ENCODE measurements at places on chromosomes 16 and 17.
A peak's percentile ranks its signal among the peaks of the same experiment; 100 is the strongest.

GRCh38 chr17:37024181-37024637 is 75.5 kb downstream of the AATF start:
- DNase-seq: no peak

- DNase-seq: no peak
Observed at GRCh38 chr17:51933647-51934046, 224.9 kb downstream of the CA10 start.

DNA sequence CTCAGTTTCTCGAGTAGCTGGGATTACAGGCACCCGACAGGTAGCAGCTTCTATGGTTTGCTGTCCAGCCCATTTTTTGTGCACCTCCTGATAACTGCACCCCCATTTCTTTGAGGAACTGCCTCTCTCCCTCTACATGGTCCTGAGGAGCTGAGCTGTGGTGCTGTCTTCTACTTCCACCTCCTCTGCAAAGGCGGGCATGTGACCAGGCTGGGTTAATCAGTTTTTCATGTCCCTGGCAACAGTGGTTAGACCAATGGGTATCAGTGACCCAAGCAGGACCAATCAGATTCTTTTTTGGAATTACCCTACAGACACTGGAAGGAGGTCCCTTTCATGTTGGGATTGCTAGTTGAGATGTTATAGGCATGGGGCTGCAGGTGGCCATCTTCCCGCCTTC is 41.3 kb downstream of the TBX21 start:
- no peak for DNase-seq

DNA sequence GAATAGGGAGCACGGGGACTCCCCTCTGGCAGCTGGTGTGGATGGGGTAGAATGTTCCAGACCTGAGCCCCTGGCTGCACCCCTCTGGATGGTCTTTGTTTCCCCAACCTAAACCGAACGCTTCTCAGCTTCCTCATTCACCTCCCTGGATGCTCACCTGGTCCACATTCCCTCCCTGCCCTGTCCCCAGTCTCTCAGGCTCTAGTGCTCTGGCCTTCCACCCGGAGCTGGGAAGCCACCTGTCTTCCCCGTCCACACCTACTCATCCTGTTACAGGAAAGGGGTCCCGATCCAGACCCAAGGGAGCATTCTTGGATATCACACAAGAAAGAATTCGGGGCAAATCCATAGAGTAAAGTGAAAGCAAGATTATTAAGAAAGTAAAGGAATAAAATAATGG is 73.5 kb downstream of the CYLD start:
- no peak for DNase-seq

DNA sequence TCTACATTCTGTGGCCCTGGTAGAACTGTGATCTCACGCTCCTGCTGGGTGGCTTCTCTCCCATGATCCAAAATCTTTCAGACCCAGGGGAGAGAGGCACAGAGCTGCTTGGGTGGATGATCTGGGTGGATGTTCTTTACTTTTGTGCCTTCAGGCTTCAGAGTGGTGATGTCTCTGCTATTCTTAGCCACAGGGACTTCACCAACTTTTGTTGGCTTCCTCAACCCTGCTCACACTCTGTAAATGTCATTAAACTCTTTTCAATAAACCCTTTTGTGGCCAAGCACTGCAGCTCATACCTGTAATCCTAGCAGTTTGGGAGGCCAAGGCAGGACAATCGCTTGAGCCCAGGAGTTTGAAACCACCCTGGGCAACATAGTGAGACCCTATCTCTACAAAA is 7.6 kb downstream of the CLEC10A start:
- no peak for DNase-seq

DNA sequence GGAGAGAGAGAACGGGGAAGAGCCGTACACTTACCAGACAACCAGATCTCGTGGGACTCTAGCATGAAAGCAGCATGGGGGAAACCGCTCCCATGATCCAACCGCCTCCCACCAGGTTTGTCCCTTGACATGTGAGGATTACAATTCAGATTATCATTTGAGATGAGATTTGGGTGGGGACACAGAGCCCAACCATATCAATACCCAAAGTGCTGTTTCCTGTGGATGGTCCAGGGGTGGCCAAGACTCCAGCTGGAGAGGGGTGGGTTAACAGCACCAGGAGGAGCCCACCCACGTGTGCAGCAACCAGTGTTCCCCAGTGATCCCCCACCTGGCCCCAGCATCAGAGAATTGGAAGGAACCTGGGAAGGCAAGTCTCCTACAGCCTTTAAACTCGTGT is 50.2 kb upstream of the CMIP start:
- DNase-seq: no peak

- DNase-seq: no peak
Observed at GRCh38 chr16:31248344-31248743, 11.4 kb upstream of the ITGAM start.

DNA sequence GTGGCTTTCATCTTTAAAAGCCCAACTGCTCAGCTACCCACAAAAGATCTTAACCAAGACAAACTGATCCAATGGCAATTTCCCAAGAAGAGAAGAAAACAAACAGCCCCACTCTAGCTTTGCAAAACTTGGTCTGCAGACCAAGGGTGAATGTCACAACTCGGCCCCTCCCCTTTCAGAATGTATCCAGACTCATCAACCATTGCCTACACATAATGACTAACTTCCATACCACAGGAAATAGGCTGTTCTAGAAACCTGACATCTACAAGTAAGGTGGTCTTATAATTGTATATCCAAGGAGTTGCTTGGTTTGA is 16.0 kb downstream of the DCUN1D3 start:
- DNase-seq: no peak

GRCh38 chr17:21058098-21058893 is 15.5 kb upstream of the USP22 start:
- no peak for DNase-seq

GRCh38 chr17:34070712-34071111 is 184.4 kb upstream of the CCL2 start:
- no peak for DNase-seq

DNA sequence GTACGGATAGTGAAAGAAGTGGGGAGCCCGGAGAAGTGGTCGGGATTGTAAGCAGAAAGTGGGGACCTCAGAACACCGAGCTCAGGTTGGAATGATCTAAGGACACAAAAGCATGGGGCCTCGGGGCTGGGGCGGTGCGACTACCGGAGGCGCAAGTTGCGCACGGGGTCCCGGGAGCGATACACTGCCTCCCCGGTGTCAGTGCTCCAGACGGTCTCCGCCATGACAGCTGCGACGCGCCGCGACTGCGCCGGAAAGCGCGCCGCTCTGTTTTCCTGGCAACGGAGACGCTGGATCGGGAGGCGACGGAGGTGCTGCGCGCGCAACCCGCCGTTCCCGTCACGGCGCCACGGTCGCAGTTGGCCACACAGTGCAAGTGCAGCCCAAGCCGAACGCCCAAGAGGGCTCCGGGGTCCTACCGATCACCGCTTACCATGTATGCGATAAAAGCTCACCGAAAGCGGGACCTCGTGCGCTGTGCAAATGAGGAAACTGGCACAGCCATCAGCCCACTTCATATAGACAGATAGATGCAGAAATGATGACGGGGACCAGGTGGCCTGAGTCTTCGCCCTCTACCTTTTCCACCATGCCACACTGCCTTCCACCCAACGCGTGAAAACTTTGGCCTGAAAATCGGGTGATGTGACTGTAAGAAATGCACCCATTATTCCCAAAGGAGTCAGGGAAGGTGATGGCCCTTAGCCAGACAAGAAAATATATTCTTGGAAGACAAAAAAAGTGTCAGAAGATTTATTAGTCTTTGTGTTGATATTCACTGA is at the start of gene MKS1:
MKS1 (minus strand) TSS at position 249 of the 782 bp plus-strand sequence; CDS start at position 224, 25 bp downstream.
- DNase-seq: peak; percentile 89

DNA sequence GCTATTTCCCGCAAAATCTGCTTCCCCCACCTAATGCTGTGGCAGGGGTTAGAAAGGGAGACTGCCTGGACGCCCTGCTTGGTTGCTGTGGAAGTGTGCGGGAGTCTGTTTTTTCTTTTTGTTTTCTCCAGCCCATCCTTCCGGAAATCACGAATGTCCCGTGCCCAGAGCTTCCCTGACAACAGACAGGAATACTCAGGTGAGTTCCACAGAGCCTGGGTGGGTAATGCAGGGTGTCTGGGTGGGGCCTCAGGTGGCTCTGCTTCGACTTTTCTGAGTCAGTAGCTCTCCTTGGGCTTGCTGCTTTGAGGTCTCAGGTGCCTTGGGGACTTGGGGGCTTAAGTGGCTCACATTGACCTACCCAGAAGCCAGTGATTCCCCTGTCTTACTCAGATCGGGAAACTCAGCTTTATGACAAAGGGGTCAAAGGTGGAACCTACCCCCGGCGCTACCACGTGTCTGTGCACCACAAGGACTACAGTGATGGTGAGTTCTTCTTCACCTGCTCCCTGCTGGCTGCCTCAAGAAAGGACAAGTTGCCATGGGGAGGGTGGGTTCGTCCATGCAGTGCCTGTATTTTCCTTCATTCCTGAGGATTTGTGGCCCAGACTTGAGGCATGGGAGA is 11.4 kb downstream of the LIMD2 start:
- no peak for DNase-seq

- DNase-seq: no peak
Observed at GRCh38 chr17:65085951-65086350, 29.4 kb upstream of the GNA13 start.

- DNase-seq: no peak
Observed at GRCh38 chr16:70695331-70696070, 9.6 kb upstream of the MTSS2 start.

- DNase-seq: no peak
Observed at GRCh38 chr17:66466840-66467367, 164.5 kb downstream of the PRKCA start.

DNA sequence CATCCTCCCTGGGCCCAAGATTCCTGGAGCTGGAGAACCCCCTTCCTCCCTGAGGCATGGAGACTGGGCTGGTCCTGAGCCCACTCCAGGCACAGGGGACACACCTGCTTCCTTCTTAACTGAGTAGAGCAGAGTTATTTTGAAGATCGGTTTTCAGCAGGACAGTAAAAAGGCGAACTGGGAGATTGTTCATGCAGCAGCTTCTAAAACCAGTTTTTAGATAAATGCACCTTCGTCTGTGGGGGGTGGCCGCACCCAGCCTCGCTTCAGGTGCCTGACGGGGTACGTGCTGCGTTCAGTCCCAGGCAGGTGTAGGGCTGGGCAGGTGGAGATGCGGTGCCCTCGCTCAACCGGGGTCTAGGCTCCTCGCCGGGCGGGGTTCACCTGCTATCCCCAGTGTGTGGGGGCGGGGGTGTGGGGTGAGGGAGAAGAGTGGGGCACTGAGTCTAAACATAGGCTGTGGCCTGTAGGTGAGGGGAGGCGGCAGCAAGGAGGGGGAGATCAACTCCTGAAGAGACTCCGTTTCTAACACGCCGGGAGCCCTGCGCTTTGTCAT is 69.5 kb downstream of the JPH3 start:
- DNase-seq: no peak

DNA sequence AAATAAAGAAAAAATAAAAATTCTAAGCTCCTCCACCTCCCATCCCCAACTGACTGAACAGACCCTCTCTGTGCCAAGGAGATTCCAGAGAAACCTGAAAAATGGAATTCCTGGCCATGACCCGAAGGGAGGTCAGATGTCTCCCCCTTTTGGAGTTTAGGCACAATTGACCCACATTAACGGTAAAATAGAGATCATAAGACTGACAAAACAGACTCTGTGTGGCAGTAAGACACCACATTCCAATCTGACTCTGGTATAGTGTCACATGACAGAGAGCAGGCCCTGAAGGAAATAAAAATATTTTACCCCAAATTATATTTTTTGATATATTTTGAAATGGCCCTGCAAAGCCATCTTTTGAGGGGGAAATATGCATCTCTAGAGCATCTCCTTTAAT is 115.1 kb upstream of the ZKSCAN2 start:
- DNase-seq: no peak

GRCh38 chr17:6381526-6382465 is 53.1 kb downstream of the AIPL1 start:
- DNase-seq: no peak

GRCh38 chr17:75693500-75694481 is 26.7 kb downstream of the SAP30BP start:
- DNase-seq: no peak

GRCh38 chr17:50532452-50533024 is at the start of gene EPN3:
EPN3 (plus strand) TSS chr17:50532735; CDS start chr17:50536557, 3,822 bp downstream.
- no peak for DNase-seq

DNA sequence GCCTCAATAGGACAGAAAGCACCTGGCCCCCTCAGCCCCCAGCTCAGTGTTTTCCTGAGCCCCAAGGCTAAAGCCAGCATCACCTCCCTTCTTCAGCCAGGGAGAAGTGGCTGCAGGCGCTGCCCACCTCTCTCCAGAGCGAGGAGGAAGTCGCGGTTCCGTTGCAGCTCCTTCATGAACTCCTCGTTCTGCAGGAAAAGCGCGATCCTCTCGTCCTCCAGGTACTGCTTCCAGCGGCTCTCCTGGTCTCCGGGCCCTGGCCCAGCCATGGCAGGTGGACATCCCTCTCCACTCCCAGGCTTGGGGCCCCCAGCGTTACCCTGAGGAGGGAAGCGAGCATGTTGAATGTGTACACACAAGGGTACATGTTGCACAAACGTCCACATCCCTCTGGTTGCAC is 22.7 kb upstream of the MRPS23 start:
- DNase-seq: no peak

GRCh38 chr16:88366032-88366703 is 16.6 kb upstream of the ZNF469 start:
- no peak for DNase-seq

GRCh38 chr16:81676883-81677737 is 102.0 kb upstream of the PLCG2 start:
- DNase-seq: no peak

- no peak for DNase-seq
Observed at GRCh38 chr16:22063888-22064467, 28.4 kb upstream of the VWA3A start.

GRCh38 chr17:39935909-39936308 is 8.4 kb downstream of the LRRC3C start:
- DNase-seq: no peak

DNA sequence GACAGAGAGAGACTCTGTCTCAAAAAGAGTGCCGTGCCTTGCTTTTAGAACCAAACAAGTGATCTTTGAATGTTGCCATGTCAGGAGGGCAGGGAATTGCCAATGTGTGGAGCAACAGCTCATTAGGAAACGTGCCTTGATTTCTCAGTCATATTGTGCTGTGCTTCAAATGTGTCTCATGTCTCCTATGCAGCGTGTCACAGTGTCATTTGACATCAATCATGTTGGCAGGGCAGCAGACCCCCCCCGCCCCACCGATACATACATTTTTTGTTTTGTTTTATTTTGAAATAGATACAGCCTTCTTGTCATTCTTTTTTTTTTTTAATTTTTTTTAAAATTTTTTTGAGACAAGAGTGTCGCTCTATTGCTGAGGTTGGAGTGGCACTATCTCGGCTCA is 22.1 kb downstream of the MRC2 start:
- DNase-seq: no peak

- no peak for DNase-seq
Observed at GRCh38 chr16:28587386-28587785, 9.5 kb downstream of the SULT1A2 start.

- no peak for DNase-seq
Observed at GRCh38 chr17:80717720-80718083, 173.1 kb downstream of the RPTOR start.

DNA sequence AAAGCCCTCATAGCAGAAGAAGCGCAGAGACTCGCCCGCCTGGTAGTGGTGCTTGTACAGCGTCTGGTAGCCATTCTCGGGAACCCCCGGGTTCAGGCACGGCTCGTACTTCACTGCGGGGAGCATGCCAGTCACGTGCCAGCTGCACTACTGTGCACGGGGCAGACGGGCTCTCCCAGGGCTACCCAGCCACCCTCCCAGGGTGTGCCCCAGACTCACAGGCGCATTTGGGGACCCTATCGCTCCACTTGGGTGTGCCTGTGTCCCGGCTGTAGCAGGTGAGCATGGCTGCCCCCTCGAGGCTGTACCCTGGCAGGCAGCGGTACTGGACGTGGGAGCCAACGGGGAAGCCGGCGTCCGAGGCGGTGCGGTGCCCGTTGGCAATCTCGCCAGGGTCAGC is 10.3 kb upstream of the CDIPT start:
- DNase-seq: no peak

- no peak for DNase-seq
Observed at GRCh38 chr16:77085981-77086380, 105.0 kb upstream of the MON1B start.
